ENCODE measurements at places on chromosomes 6 and 20. TPM values are rescaled to one million over a fixed set of nuclear protein-coding genes. Genes with fewer than 3 reads are reported as not detected.

- DNase-seq, result no peak
These were observed 980 bp upstream of the SNX21 start for GRCh38 chr20:45832619-45833018.

Gene LRRN4
- 0.77 TPM for total RNA-seq

- DNase-seq, result no peak
These were observed 109.0 kb downstream of the FUT9 start for GRCh38 chr6:96124778-96125177.

Gene NKX2-4
- not detected for total RNA-seq

Gene HEY2
- total RNA-seq, result 4.6 TPM

Gene SIM1
- not detected for total RNA-seq

- no peak for DNase-seq
These were observed 172.9 kb upstream of the COL21A1 start for GRCh38 chr6:56420296-56420695.

DNA sequence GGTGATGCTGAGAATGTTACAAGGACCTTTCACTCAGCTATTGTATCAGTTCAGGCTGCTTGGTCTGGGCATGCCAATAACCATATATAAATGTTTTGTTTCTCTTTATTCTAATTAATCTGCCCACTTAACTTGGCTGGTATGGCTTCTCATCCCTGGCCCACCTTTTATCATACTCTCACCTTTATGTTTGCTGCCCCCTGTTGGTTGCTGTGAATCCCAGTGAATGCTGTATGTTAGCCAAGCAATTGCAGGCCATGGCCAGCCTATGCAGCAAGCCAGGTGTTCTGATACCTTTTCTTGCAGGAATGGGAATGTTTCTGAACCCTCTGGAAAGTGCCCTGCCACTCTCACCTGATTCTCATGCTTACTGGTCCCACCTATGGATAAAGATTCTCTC is 54.6 kb downstream of the PCSK2 start:
- no peak for DNase-seq

GRCh38 chr6:35214869-35215664 is 1.3 kb downstream of the SCUBE3 start:
- no peak for DNase-seq

- peak; percentile 54 for DNase-seq
These were observed 30.6 kb upstream of the ZNF184 start for GRCh38 chr6:27503436-27504030.

Gene SRSF3
- 146 TPM for total RNA-seq

Gene PHACTR1
- total RNA-seq, result 29.4 TPM

DNA sequence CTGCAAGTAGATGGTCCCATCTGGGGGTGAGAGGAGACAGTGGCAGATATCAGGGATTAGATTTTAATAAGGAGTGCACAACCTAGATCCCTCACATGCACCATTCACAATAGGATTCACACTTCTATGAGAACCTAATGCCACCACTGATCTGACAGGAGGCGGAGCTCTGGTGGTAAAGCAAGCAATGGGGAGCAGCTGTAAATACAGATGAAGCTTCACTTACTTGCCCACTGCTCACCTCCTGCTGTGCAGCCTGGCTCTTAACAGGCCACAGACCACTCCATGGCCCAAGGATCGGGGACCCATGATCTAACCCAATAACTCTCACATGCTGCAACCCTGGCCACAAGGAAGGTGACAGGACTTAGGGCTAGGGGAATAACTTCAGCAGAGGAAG is 75.4 kb downstream of the ZNF133 start:
- DNase-seq, result no peak

Gene GMPR
- 80.6 TPM for total RNA-seq

Gene PPP2R5D
- 37.5 TPM for total RNA-seq

- no peak for DNase-seq
These were observed 20.1 kb upstream of the REPS1 start for GRCh38 chr6:139008117-139008516.

Gene SYCP2
- 1.8 TPM for total RNA-seq

- no peak for DNase-seq
These were observed 34.8 kb downstream of the ELMO2 start for GRCh38 chr20:46371656-46372055.

- DNase-seq, result no peak
These were observed 90.3 kb downstream of the ARHGAP18 start for GRCh38 chr6:129619579-129620233.

DNA sequence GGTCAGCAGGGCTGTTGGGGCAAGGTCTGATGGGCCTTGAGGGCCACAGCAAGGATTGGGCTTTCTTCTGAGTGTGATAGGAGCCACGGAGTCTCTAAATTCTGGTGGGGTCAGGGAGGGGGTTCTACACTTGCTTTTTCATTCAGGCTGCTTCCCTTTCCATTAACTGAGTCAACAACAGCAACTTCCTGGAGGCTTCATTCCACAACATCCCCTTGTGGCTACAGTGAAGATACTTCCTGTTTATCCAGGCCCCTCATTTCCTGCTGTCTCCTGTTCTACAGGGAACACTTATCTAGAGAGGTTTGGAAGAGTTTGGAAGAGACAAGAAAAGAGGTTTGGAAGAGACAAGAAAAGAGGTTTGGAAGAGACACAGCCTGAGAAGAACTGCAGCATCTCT is 144.8 kb upstream of the ENPP5 start:
- no peak for DNase-seq

GRCh38 chr6:52620906-52621190 is 44.0 kb upstream of the TRAM2 start:
- no peak for DNase-seq

Gene WFDC12
- not detected for total RNA-seq

DNA sequence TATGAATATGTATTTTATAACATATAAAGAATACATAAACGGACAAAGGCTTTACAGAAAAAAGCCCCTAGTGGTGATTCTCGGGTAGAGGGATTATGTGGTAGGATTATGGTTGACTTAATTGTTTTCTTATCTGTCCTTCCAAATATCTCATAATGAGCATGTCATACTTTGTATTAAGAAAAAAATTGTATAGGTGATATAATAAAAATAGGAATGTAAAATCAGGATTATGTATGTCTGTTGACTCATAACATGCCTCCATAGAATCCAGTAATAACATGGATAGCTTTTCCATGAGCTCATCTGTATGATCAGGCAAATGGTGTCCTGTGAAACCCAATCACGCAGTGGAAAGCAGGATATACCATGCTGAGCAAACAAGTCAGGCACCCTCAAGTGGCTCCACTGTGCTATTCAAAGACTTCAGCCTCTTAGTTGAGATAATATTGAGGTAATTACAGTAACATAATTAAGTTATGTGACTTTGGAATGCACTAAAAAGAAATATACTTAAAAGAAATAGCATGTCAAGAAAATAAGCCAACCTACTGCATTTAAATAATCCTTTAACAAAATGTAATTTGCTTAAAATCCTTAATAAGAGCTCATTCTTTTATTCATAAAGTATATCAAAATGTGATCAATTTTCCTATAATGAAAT is 39.6 kb upstream of the PRELID3B start:
- no peak for DNase-seq

GRCh38 chr6:39824030-39824926 is 32.1 kb downstream of the DAAM2 start:
- no peak for DNase-seq

GRCh38 chr6:84902354-84902928 is 138.0 kb upstream of the TBX18 start:
- DNase-seq, result no peak

GRCh38 chr20:13092111-13092510 is 83.3 kb downstream of the SPTLC3 start:
- DNase-seq, result no peak

- DNase-seq, result no peak
These were observed 5.8 kb upstream of the ZBP1 start for GRCh38 chr20:57625978-57626377.

Measured in right cardiac atrium (tissue), 5 donors.